ENCODE measurements at places on chromosomes 12 and 14.

DNA sequence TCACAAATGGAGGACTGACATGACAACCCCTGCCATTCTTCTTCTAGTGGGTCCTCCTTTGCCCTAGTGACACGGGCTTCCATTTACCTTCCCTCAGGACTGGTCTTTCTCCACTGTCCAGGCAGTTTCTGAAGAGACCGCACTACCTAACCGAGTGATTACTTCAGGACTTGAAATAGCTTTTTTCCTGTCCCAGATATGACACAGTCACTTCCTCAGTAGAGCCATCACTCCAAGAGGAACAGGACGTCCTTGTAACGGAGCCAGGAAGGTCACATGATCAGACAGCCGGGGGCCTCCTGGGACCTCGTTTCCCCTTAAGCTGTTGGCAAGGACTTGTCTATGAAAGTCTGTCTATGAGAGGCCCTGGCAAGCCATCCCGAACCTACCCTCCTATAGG, 62.3 kb downstream of the FOS start:
- no peak for DNase-seq

DNA sequence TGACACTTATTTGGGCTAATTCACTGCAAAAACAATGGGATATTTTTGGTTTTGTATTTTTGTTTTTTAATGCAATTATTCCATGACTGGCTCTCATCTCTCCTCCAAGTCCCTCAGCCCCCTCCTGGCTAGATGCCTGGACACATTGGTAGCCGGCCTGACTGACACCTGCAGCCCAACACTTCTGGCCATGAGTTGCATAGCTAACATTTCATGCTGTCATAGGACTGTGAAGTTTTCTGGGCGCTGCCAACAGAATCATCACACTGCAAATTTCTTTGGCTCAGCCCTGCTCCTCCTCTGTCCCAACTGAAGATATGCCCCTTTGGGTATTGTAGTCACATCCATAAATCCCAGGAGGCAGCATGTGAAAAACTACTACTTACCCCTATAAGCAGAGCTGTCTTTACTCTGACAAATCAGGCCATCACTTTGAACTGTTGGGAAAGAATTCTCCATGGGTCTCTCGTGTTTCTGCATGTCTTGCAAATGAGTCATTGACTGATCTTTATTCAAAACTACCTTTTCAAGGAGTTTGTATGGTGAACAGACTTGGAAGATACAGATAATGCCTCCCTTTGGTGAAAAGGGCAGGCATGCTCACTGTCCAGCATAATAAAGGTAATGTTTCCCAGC, 126.7 kb upstream of the LGR5 start:
- DNase-seq, result no peak

DNA sequence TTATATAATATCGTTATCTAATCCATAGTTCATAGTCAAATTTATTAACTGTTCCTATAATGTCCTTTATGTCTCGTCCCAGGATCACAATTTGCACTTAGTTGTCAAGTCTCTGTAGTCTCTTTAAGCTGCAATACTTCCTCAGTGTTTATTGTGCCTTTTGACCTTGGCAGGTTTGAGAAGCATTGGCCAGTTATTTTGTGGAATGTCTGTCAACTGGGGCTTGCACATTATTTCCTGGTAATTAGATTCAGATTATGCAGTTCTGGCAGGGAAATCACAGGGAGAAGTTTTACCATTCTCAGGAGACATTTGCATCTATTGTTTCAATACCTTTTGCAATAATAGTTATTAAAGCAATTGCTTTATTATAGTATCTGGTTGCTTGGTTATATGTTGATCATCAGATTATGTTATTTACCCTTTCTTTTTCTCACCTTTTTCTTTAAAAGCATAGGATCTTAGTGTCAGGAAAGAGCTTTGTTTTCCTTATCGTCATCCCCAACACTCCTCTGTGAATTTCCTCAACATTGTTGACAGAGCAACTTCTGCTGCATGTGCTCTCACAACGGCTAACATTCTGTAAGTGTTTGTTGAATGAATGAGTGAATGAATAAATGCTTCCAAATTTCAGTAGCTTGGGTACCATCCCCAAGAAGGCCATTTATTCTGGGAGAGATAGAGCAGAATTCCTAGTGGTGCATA, 3.7 kb upstream of the ART4 start:
- no peak for DNase-seq

GRCh38 chr12:101694297-101694848, 3.1 kb upstream of the CHPT1 start:
- no peak for DNase-seq

DNA sequence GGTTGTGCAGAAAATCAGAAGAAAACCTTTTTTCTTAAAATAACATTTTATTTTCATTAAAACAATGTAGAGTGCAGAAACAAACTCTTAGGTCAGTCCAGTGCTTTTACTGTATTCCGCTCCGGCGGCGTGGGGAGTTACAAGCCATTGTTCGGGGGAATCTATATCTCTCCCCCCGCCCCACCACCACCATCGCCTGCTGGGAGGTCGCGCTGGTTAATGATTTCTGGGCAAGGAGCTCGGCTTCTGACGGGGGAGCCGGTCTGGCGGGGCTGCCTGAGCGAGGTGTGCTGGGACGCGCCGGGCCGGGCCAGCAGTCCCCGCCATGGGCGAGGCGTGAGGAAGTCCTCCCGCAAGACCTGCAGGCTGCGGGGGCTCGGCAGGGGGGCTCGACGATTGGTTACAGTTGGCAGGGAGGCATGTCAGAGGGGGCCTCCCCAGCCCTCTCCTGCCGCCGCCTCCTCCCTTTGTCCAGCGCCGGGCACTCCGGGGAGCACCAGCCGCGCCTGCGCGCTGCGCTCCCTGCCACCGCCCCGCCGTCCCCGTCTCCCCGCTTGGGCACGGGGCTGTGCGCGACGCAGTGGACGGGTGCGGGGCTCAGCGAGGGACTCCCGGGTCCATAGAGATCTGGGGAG, 1.0 kb upstream of the DUSP6 start:
- DNase-seq, result no peak
